ENCODE measurements at places on chromosomes 2 and 18.
A peak's percentile ranks its signal among the peaks of the same experiment; 100 is the strongest.

GRCh38 chr2:85765081-85765731 is 11.4 kb downstream of the ATOH8 start:
- no peak for DNase-seq

DNA sequence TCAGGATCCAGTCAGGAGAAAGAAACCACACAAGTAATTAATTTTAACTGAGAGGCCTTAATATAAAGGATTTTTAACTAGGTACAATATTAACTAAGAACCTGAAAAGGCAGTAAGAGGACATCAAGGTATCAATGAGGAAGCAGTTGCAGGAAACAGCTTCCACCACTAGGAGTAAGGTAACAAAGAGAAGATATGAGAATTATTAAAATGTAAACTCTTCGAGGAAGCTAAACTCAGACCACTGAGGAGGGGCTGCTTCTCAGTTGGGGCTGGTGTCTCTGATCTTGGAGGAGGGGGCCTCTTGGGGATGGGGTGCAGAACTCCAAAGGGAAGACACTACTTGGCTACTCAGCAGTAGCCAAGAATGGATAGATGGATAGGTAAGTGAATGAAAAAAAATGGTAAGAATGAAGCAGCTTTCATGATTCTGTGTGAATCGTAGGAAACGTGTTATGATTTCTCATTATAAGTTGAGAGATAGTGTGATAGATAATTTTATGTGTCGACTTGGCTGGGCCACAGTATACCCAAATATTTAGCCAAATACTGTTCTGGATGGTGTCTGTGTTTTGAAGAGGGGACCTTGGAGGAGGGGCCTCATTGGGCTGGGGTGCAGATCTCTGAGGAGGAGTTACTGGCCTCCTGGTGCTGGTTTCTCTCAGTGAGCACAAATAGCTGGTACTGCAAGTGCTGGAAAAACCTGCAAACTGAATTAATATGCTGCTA is 547.7 kb upstream of the LRRTM1 start:
- no peak for DNase-seq

DNA sequence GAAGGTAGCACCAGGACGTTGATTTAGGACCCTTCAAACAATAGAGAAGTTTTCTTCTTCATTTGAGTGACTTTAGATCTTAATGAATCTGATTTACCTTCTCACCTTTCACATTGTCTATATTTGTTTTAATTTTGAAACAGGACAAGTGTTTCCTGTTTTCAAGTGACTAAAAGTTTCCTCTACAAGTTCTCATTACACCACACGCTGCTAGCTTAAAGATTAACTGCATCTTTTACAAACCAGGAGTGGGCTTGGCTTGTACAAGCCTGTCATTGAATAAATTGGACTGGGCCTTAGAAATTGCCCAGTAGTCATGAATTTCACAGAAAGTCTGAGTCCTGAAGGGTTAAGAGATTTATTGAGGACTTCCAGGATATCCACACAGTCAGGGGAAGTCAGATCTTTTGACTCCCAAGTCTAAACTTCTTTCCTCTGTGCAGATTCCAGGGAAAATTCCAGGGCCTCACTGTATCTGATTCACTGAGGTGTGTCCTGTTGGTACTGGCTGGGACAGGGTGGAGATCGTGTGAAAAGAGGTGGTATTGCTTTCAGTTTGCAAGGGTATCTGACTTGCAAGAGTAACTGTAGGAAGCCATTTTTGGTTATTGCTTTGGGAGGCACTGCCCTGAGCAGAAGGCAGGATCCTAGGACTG is 3.4 kb downstream of the SGPP2 start:
- no peak for DNase-seq

DNA sequence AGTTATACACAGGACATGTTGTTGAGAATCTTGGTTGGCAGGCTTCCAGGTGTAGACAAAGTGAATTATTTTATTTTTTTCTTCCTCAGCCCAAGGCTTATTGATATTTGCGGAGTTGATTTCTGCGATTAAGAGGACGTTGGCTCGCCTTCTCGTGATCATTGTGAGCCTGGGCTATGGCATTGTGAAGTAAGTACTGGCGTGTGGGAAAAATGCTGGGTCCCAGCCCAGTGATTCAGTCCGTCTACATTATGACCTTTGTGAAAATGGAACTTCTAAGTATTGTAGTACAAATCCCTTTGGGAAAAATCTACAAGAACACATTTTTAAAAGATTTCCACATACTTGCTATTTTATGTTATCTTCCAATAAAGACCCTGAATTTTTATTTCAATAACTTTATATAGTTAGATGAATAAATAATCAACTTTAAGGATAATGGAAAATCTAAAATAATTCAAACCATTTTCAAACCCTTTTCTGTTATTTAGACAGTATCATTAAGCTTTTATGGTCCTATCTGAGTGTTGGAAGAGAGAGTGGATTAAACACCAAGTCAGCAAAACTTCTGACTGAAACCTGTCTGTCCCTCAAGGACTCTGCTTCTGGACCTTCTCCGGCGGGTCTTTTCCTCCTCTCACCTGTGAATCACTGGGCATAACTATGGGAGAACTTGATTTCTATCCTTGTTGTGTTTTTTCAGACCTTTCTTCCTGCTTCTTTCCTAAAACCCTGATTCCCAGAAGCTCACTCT is 31.0 kb downstream of the TMEM87B start:
- no peak for DNase-seq

- DNase-seq, result no peak
These were observed 38.4 kb upstream of the ZSWIM2 start for GRCh38 chr2:186887107-186888090.

GRCh38 chr2:34899079-34899478 is 1300.0 kb upstream of the FAM98A start:
- no peak for DNase-seq

- DNase-seq, result no peak
These were observed 135.1 kb upstream of the EPB41L3 start for GRCh38 chr18:5678779-5679406.

- no peak for DNase-seq
These were observed 64.8 kb downstream of the COX7A2L start for GRCh38 chr2:42296226-42296625.

- no peak for DNase-seq
These were observed 117.1 kb upstream of the DTNA start for GRCh38 chr18:34592961-34593382.

- no peak for DNase-seq
These were observed 101.8 kb downstream of the CD226 start for GRCh38 chr18:69845593-69846506.

DNA sequence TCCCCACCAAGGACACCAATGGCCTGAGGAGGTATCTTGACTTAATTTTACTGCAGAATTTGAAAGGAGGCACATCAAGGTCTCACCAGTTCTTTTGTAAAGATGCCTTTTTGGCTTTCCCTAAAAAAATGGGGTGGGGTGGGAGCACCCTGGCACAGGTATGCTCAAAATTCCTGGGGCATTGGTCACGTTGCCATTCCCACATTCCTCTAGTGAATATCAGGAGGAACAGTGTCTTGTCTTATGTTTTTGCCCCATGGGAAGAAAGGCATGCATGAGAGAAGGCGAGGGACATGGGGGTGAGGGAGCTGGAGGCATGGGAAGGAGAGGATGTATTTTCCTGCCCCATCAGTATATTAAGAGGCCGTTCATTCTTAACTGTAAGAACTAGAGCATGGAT is 275.3 kb downstream of the CMPK2 start:
- no peak for DNase-seq

GRCh38 chr2:214075456-214075855 is 335.4 kb upstream of the VWC2L start:
- DNase-seq, result no peak

DNA sequence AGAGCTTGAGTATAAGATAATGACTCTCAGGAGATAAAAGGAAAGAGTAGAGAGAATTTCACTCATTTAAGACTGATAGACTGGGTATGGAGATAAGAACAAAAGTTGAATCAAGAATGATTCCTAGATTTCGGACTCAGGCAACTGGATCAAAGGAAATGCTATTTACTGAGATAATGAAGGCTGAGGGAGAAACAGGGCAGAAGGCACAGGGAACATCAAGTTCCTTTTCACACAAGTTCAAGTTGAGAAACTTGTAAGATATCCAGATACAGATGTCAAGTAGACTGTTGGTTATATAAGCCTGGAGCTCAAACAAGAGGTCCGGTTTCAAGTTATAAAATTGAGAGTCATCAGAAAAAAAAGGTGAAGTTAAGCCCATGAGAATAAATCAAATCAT is 360.8 kb downstream of the TNS1 start:
- DNase-seq, result no peak

- no peak for DNase-seq
These were observed 266.3 kb downstream of the TWIST2 start for GRCh38 chr2:239114119-239114581.

- DNase-seq, result no peak
These were observed 179.7 kb downstream of the MREG start for GRCh38 chr2:215833531-215834162.

- no peak for DNase-seq
These were observed 83.3 kb downstream of the DPP4 start for GRCh38 chr2:161990741-161991140.

- DNase-seq, result no peak
These were observed 40.7 kb downstream of the ATIC start for GRCh38 chr2:215352602-215353001.

DNA sequence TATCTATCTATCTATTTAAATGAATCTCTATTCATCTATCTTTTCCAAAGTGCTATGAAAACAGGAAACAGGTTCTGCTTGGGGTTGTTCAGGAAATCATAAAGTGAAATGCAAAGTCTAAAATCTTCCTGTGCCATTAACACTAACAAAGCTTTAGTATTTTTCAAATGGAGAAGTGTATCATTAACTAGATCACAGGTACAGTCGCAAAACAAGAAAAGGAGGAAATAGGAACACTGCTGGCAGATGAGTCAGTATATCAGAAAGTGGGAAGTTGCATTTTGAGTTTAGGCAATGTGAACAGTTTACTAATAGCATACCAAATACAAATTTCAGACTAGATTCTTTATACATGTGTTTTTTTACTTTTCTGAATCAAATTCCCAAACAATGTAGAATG is 888.5 kb upstream of the FSHR start:
- no peak for DNase-seq

DNA sequence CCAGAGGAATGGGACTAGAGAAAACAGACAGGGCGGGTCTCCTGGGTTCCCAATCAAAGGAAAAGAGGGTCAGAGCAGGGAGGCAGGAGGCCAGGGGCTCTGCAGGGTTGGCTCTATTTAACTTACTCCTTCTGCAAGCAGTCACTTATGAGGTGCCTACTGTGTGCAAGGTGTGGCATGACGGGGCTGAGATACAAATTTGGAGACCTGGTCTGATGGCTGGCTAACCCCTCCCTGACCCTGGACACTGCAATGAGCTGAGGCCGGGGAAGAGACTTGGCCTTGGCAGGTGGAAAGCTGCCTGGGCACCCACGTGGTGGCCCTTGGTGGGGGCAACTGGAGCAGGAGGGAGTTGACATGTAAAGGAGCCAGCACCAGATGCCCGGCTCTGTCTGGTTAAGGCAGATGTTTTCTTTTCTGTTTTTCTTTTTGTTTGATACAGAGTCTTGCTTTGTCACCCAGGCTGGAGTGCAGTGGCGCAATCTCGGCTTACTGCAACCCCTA is 148.5 kb upstream of the GATA6 start:
- DNase-seq, result no peak

DNA sequence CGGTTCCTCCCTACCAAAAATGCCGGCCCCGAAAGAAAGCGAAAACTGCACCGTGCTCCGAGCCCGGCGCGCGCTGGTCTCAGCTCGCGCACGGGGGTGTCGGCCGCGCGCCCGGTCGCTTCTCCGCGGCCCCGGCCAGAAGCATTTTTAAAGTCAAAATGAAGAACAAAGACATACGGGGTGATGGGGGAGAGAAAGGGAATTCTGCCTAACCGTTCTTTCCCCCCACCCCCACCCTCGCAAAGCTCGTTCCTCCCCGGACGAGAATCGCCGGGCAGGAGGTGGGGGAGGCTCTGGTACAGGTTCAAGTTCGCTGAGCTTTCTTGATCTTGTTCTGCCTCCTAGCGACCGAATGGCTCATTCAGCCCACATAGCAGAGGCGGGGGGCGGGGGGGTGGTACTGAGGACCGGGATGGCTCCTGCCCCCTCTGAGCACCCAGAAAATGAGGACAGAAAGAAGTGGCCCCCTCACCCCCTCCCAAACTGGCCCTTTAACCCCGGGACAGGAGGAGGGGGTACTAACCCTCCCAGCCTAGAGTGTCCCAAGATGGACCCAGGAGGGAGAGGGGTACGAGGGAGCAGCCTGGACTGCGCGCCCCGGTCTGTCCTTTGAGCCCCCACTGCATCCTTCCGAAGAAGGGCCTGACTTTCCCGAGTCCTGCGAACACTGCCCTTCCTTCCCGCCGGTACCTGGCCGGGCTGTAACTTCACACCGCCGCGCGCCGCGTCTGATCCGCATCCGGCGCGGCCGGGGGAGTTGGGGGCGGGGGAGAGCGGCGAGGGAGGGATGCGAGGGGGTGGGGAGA is 3.1 kb downstream of the BCL11A start:
- peak; percentile 42 for DNase-seq

DNA sequence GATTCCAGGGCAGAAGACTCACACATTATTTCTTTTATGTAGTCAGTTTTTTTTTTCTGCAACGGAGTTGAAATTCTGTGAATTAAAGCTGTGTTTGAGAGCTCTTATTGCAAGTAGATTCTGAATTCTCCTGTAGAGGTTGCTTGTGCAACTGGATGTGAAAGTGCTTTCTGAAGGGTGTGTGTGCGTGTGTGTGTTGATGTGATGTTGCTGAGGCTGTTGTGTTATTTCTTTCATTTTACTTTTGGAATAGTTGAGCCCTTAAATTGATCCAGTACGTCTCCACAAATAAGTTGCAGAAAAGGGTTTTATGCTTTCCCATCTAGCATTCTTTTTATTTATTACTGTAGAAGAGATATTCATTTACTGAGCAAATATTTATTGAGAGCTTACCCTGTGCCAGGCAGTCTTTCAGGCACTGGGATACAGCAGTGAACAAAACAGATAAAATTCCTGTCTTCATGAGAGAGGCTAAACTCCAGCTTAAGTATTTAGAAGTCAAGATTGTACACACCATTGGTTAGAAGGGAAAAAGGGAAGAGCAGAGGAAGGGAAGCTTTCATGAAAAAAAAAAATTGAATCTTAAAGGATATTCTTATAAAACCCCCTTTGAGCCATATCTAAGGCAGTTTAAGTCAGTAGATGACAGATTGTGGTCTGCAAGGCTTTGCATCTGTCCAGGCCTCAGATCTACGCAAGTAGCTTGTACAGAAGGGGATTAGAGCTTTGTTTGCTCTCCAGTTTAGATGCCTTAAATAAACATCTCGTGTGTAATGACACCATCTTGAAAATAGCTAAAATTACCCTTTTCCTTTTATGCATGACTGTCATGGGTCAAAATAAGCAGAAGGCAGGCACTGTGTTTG is 58.2 kb downstream of the MYO1B start:
- DNase-seq, result no peak
